Small intestine (tissue), 16 donors: ENCODE measurements at places on chromosomes 7 and 10. TPM values are rescaled to one million over a fixed set of nuclear protein-coding genes. Genes with fewer than 3 reads are reported as not detected.

DNA sequence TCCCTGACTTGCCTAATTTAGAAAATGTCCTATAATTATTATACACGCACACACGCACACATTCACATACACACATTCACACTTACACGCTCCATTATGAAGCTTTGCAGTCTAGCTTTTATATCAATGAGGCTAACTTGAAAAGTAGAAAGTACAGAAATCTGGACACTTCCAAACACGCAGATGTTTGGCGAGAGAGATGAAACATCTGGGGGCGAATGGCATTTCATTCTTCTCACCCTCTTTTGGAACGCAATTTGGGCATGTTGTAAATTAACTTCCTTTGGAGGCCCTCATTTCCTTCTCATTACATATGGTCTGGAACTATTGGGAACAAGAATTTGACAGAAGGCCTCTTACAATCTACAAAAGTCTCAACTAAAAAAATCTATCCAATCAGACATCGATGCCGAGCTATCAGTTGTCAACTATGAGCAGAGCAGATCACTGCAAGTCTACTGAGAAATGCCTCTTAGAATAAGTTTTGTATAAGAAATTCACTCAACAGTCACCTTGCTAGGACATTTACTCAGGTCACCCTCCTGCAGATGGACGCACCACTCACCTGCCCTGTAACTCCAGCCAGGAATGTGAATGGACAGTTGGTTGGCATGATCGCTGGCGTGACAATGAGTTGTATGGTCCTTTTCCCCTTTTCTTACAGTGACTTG lies 115.2 kb upstream of the ADAM12 start:
- no peak for DNase-seq

DNA sequence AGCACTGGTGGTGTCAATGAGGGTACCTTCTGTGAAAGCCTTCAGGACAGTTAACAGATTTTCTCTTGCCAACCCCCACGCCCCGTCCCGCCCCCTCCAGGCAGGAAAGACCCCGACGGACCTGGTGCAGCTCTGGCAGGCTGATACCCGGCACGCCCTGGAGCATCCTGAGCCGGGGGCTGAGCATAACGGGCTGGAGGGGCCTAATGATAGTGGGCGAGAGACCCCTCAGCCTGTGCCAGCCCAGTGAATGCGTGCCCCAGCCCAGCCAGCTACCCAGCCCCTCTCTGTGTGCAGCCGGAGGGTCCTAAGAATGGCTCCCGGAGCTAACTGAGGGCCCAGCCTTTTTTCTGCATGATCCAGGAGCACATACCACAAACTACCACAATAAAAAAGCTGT lies 713 bp upstream of the HOGA1 start:
- DNase-seq, result no peak

DNA sequence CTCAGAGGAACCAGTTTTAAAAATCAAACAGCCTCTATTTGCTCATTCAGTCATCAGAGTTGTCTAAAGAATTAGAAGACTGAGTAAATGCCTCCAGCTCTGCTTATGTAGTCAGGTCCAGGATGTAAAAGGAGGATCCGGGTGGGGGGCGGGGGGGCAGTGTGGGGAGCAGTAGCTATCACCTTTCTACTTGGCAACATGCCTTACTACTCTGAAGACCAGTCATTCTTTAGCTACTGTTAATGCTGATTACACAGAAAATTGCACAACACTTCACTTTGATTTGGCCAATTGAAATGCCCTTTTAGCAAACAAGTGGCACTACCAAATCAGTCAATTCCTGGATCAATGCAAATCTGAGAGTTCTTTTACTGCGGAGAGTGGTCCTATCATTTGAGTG lies 164.2 kb downstream of the NXPH1 start:
- no peak for DNase-seq

- DNase-seq, result no peak
Observed at GRCh38 chr10:45104674-45105073, 104.0 kb downstream of the ZNF22 start.

DNA sequence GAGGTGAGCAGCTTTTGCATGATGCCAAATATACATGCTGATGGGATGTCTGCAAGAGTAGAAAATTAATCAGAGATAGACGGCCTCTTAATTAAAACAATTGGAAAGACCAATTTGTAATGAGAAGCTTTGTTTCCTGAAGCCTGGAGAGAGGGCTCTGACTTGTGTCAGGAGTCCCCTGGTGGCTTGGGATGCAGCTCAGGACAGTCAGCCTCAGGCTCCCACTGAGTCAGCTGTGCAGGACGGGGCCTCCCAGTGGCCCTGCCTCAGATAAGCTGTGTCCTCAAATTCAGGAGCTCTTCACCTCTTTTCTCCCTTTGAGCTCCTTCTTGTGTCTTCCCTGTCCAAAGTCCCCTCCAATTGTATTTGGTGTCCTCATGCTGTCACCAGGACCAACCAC lies 438.9 kb upstream of the PODXL start:
- DNase-seq, result no peak

DNA sequence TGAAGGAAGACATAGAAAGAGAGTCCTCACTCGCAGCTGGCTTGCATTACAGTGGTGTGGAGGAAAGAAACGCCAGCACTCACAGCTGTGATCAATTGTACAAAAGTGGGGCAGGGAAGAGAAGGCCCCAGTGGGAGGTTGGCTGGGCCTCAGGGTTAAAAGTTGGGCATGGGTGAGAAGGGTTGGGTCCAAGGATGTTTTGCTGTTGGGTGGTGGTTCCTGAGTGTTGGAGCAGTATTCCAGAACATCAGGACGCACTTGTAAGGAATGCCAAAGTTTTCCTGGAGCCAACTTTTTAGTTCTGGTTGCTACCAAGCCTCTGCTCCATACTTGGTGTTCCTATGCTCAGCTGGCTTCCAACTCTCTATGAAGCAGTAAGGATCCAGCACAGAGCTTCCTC lies 55.4 kb upstream of the MKRN1 start:
- no peak for DNase-seq

- no peak for DNase-seq
Observed at GRCh38 chr7:54933643-54934042, 85.2 kb upstream of the EGFR start.

- no peak for DNase-seq
Observed at GRCh38 chr10:17092216-17092944, 37.2 kb downstream of the CUBN start.

DNA sequence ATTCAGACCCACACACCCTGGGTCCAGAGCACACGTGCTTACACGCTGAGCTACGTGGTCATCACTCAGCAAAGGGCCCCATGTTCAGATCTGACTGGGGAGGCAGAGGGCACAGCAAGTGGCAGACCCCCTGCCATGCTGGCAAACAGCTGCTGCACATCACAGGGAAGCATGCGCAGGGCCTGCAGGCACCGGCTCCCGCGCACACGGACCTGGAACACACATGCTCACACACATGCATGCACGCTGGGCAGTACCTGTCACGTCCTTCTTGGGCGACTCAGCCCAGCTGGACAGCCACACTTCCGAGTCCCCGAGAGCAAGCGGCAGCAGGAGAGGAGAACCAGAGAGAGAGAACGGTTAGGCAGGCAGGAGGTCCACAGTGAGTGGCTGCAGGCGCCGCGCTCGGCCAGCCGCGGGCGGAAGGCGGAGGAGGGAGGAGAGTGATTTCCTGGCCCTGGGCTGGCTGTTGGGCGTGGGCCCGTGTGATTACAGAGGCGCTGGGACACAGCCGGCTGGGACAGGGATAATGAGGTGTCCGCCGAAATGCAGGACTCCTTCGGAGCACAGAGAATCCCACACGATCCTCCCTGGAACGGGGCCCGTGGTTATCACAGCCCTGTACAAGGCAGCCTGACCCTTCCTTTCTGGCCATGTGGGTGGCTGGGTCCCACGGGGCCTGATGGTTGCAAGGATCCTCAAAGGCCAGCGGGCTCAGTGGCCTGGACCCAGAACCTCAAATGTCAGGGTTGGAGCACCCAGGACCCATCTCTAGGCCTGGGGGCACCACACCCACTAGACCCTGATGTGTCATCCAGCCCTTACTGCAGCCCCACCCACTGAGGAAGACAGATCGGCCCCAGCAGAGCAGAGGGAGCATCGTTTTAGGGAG lies 175.1 kb downstream of the NEURL1 start:
- no peak for DNase-seq

- DNase-seq, result peak; percentile 58
Observed at GRCh38 chr10:75606203-75606779, 174.9 kb downstream of the LRMDA start.

- no peak for DNase-seq
Observed at GRCh38 chr10:20288060-20288459, 471.8 kb downstream of the PLXDC2 start.

GRCh38 chr7:90896458-90896857 lies 300.3 kb downstream of the CDK14 start:
- DNase-seq, result no peak

- DNase-seq, result no peak
Observed at GRCh38 chr7:122987463-122987862, 8.0 kb downstream of the TAS2R16 start.

GRCh38 chr7:27202862-27203134 lies 2.9 kb upstream of the HOXA13 start:
- no peak for DNase-seq

GRCh38 chr7:116447966-116448839 lies 51.3 kb upstream of the CAV2 start:
- no peak for DNase-seq

DNA sequence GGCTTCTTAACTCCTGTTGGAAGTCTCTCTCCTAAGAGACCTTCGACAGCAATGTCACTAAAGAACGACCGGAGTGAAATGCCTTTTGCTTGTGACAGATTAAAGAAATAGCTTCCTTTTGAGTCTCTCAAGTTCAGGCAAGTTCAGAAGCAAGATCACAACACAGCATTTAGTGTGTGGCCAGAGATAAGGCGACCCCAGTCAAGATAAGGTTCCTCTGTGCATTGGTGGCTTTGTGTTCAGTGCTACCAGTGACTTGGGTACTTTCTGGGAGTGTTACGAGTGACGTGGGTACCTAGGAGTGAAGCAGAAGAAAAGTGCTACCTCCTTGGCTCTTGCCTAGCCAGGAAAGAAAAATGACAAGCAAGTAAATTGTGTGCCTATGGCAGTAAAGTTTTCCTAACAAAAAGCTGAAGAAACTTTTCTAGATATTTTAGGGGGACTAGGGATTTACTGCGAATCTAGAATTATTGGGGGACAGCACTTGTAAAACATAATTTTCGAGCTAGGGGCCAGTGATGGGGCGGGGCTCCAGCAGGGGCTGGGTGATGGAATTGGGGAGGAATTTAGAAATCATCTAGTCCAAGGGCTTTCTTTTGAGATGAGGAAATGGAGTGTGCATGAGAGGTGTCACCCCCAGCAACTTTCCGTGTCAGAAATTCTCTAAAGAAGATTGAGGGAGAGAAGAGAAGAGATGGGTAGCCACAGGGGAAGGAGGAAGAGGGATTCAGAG lies 191.9 kb upstream of the LYZL2 start:
- DNase-seq, result no peak

DNA sequence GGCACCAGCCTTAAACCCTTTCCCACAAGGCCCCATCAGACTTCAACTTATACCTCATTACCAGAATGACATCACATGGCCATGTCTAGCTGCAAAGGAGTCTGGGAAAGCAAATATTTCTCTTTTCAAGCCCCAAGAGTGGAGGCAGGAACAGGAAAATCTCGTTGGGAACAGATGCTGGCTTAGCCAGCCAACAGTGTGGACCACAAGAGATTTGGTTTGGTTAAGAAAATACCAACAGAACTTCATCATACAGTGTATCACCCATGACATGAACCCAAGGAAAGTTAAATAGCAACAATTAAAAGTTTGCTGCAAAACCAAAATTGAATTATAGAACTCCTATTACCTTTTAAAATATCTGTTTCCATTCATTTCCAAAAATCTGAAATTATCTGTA lies 2.2 kb upstream of the MET start:
- no peak for DNase-seq

DNA sequence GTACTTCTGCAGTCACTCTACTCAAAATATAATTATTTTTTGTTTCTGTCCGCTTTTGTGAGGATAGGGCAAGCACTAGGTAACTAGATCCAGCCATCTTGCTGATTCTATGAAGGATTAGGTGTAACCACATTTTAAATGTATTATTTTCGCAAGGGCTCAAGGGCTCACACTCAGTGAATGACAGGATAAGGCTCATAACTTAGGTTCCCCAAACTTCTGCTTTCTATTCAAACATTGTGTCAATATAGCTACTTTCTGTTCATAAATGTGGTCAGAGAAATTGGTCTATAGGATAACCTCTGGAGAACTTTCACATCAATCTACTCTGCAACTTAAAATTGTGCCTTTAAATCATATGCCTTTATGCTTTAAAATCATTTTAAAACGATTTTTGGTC lies 1141.2 kb downstream of the SORCS1 start:
- DNase-seq, result no peak

- DNase-seq, result no peak
Observed at GRCh38 chr7:30616318-30616717, 21.6 kb downstream of the GARS1 start.

DNA sequence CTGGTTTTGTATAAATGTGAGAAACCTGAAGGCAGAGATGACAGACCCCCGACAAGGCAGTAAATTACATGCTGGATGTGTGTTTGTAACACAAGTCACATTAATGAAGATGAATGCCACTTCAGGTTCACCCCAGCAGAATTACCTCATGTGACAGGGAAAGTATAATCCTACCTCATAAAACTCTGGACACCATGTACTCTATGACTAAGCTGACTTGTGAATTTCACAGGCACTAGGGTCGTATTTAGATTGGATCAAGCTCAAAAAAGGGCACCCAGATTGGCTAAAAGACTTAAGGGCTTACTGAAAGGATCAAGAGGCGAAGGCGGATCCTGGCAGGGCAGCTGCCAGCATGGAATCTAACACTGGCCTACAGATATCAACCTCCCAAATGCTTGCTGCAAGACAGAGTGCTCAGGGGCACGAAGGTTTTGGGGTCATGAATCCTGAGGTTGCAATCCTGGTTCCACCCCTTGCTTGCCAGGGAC lies 161.4 kb downstream of the PIP4K2A start:
- no peak for DNase-seq

GRCh38 chr10:35667270-35667889 lies 25.3 kb upstream of the FZD8 start:
- DNase-seq, result no peak

GRCh38 chr10:88707429-88708155 lies 1.5 kb downstream of the LIPK start:
- DNase-seq, result peak; percentile 50

- no peak for DNase-seq
Observed at GRCh38 chr10:102222797-102223196, 3.3 kb upstream of the ELOVL3 start.

The NOS3 gene
- 14.7 TPM for polyA plus RNA-seq

The VPS37D gene
- polyA plus RNA-seq, result 3.8 TPM

The CALHM1 gene
- polyA plus RNA-seq, result 0.03 TPM

The CYP3A7 gene
- 0.45 TPM for polyA plus RNA-seq

The LIPK gene
- polyA plus RNA-seq, result not detected

The POU6F2 gene
- not detected for polyA plus RNA-seq

The PALD1 gene
- 4.2 TPM for polyA plus RNA-seq

The ETV1 gene
- polyA plus RNA-seq, result 0.27 TPM

The IL15RA gene
- 15.9 TPM for polyA plus RNA-seq

The LGI1 gene
- 2.3 TPM for polyA plus RNA-seq

The SHTN1 gene
- 47.9 TPM for polyA plus RNA-seq

The ZMYND11 gene
- 30.6 TPM for polyA plus RNA-seq

The RSU1 gene
- 21.8 TPM for polyA plus RNA-seq

The ADIRF gene
- 193 TPM for polyA plus RNA-seq
